Fibroblast of skin of right quadriceps (primary cell): ENCODE measurements at places on chromosomes 13 and 19.
A peak's percentile ranks its signal among the peaks of the same experiment; 100 is the strongest.

GRCh38 chr19:49474542-49474924 lies 518 bp downstream of the FLT3LG start:
- no peak for DNase-seq

- peak; percentile 61 for DNase-seq
Measured at GRCh38 chr19:44800461-44800860, 8.4 kb upstream of the BCAM start.

DNA sequence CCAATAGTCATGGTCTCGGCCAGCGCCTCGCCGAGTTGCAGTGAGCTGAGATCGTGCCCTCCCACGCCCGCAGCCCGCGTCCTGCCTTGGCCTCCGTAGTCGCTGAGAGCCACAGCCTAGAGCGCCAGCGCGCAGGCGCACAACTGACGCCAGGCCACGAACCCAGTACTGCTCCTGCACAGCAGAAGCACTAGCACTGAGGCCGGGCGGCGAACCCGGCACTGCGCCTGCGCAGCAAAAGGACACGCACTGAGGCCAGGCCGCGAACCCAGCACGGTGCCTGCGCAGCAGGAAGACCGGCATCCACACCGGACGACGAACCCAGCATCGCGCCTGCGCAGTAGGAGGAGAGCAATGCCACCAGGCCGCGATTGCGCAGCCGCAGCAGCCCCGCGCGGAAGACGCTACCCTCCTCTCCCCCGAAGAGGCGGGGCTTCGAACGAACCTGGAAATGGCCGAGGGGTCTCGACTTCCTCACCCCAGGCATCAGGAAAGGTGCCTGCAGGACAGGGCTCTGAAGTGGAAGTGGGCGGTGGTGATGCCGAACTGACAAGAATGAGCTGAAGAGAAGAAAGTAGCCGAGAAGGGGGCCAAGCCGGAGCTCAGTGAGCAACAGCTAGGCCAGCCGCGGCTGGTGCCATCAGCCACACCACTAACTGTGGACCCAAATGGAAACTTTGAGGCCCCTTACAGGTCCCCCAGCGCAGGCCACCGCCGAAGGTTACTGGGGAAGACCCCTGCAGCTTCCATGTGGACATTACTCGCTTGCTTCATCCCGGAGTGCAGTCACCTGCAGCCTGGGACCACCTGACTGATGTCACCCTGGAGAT lies 7.5 kb downstream of the F10 start:
- peak; percentile 14 for DNase-seq

DNA sequence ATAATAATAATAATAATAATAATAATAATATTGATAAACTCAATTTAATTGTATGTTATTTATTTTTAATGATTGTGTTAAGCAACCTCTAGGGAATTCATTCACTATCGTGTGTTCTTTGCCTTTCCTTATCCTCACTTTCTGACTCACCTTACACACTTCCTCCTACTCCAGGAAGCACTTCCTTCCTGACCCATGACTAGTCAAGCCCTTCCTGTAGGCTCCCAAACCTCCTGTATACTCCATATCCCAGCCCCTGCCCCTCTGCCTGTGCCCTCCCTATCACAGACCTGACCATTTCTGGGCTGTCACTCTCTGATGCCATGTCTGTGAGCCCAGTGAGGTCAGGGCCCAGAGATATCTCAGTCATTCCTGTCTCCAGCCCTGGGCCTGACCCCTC lies 7.6 kb downstream of the LGALS4 start:
- DNase-seq = no peak

DNA sequence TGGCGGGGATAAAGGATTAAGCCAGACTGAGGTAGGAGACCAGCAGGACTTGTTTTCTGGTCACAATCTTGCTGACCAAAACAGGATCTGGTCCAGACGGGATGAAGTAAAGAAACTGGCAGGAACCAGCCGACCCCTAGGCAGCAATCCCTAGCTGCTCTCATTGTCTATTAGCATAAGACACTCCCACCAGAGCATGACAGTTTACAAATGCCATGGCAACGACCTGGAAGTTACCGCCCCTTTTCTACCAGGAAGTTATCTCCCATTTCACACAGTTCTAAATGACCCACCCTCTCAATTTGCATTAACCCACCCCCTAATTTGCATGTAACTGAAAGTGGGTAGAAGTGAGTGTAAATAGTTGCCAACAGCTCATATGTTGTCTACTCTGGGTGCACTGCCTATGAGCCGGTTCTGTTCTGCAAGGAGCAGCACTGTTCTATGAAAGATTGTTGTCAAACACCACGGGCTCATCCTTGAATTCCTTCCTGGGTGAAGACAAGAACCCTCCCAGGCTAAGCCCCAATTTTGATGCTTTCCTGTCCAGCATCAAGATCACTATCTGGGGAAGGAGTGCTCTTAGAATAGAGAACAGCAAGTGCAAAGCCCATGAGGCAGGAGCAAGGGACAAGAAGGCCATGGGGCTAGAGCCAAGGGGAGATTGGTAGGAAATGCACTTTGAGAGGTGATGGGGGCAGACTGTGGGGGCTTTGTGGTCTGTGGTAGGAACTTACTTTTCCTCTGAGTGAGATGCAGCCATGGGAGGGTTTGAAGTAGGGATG lies 13.9 kb upstream of the FBXO27 start:
- DNase-seq = no peak

- DNase-seq = peak; percentile 21
Measured at GRCh38 chr13:36098080-36098479, 33.1 kb downstream of the DCLK1 start.

- DNase-seq = peak; percentile 99
Measured at GRCh38 chr19:9945319-9945966, 9.1 kb upstream of the OLFM2 start.

DNA sequence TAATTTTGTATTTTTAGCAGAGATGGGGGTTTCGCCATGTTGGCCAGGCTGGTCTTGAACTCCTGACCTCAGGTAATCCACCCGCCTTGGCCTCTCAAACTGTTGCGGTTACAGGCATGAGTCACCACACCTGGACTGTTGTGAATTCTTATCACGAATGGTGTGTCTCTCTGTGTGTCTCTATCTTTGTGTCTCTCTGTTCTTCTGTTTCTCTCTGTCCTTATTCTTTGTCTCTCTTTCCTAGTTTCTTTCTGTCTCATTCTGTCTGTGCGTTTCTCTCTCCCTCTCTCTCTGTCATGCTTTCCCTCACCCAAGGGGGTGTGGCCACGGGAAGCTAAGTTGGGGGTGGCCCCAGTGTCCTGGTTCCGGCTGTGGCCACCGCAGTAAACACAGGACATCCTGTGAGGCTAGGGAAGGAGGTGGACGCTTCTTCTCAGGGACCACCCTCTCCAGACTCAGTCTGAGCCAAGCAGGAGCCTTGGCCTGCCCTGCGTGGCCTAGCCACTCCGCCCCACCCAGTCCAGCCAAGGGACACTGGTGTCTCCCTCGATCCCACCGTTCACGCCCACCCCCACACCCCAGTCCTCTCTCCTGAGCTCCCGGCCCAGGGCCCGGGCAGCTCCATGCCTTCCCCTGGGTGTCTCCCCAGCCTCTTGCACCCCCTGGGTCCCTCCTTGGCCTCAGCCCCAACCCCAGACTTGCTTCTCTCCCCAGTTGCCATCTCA lies 3.9 kb upstream of the PRX start:
- DNase-seq = peak; percentile 43

- no peak for DNase-seq
Measured at GRCh38 chr19:35349614-35350521, 2.2 kb downstream of the FFAR1 start.

- peak; percentile 68 for DNase-seq
Measured at GRCh38 chr19:35901055-35901644, 810 bp upstream of the NFKBID start.

GRCh38 chr13:98396071-98396710 lies 180.7 kb downstream of the STK24 start:
- no peak for DNase-seq

GRCh38 chr19:29402563-29402962 lies 123.2 kb upstream of the VSTM2B start:
- DNase-seq = no peak

- no peak for DNase-seq
Measured at GRCh38 chr19:676339-677105, at the start of gene FSTL3. TSS of gene FSTL3 (plus strand) at chr19:676392. CDS start at chr19:676424, 32 bp downstream.

GRCh38 chr13:22793598-22794134 lies 387.1 kb upstream of the SGCG start:
- peak; percentile 7 for DNase-seq

DNA sequence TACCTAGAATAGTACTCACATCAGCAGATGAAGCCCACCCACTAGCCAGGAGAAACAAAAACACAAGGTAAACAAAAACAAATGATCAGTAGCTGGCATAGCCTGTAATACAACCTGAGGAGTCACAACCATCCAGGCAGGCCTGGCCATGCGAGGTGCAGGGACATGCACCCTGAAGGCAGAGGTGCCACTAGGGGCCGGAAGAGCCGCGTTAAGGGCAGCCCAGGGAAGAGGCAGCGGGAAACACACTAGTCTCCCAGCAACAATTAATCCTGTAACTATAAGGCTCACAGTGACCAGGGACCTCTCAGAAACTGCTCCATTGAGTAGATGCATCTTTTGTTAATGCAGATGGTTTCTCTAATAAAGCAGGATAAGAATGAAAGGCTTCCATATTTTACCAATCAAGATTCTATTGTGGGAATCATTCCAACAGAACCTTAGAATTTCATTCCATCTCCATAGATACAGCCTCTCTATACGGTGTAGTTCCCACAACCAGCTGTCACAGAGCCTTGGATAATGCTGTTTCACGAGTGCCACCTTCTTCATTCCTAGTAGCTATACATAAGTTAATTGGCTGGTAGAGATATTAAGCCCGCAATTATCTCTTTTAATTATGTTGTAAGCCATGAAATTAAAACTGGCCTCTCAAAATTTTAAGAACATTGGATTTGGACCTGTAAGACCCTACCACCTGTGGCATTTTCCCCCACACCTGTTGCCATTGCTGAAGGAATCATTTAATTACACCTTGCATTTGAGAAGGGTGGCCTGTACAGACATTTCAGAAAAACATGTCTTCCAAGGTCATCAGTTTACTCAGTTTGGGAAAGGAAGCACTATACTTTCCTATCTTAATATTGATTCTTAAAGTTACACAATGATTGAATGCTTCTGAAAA lies 28.7 kb downstream of the ANKRD10 start:
- no peak for DNase-seq

- DNase-seq = no peak
Measured at GRCh38 chr19:31701146-31701545, 351.9 kb upstream of the TSHZ3 start.

DNA sequence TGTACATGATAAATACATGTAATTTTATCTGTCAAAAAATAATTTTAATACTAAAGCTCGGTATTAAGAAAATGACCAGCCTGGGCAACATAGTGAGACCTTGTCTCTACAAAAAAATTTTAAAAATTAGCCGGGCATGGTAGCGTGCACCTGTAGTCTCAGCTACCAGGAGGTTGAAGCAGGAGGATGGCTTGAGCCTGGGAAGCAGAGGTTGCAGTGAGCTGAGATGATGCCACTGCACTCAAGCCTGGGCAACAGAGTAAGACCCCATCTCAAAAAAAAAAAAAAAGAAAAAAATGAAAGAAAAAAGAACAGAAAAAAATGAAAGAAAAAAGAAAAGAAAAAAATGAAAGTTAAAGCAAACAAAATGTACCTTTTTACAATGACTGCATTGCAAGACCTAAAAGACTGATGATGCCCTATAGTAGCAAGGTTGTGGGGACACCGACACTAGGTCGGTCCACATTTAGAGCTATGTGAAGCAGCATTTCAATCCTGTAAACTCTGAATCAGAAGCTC lies 5.3 kb downstream of the ZFP14 start:
- no peak for DNase-seq

- DNase-seq = no peak
Measured at GRCh38 chr13:112930192-112930591, 38.8 kb upstream of the MCF2L start.

- DNase-seq = no peak
Measured at GRCh38 chr19:16890461-16891184, 1.8 kb downstream of the F2RL3 start.

GRCh38 chr19:5850189-5850588 lies 1.1 kb downstream of the FUT3 start:
- no peak for DNase-seq

- DNase-seq = no peak
Measured at GRCh38 chr19:33407716-33408115, 34.2 kb downstream of the CEBPG start.

DNA sequence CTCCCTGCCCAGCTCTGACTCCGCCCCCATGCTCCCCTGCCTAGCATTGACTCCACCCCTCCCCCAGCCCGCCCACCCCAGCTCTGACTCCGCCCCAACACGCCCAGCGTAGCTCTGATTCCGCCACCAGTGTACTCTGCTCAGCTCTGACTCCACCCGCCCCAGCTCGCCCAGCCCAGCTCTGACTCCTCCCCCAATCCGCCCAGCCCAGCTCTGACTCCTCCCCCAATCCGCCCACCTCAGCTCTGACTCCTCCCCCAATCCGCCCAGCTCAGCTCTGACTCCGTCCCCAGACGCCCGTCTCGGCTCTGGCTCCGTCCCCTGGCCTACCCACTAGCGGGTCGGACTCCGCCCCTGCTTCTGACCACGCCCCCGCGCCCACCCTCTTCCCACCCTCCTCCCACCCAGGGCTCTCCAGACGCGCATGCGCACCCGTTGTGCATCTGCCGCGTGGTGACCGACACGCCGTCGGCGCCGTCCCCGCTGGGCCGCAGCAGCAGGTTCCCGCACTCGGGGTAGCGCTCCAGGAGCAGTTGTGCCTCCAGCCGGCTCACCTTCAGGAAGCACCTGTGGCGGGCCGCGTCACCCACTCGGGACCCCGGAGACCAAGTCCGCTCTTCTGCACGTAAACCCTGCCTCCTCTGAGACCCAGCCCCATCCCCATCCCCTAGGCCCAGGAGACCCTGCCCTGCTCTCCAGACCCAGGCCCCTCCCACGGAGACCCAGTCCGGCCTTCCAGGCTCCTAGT lies 10.2 kb downstream of the STAP2 start:
- peak; percentile 95 for DNase-seq
